Pancreas (tissue), 10 donors: ENCODE measurements at places on chromosomes 11 and 22. TPM values are rescaled to one million over a fixed set of nuclear protein-coding genes. Genes with fewer than 3 reads are reported as not detected.
A peak's percentile ranks its signal among the peaks of the same experiment; 100 is the strongest.

Gene CLDN5
- 5.8 TPM for total RNA-seq

- peak; percentile 22 for DNase-seq
Measured at GRCh38 chr11:12628314-12628713, 45.9 kb upstream of the TEAD1 start.

DNA sequence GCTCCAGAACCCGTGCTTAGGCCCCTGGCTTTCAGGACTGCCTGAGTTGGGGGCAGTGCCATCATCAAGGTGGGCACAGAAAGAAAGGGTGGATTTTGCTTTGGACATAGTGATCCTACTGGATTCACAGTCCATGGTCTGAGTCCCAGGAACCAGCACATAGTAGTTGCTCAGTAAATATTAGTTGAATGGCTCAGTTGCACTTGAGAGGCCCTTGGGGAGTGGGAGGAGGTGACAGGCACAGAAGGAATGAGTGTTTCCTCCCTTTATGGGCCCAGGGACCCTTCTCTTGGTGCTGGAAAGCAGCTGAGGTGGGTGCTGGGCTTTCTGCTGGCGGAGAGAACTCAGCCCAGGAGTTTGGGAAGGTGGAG is 16.6 kb downstream of the ARHGEF17 start:
- DNase-seq = no peak

Gene MRGPRX4
- not detected for total RNA-seq

DNA sequence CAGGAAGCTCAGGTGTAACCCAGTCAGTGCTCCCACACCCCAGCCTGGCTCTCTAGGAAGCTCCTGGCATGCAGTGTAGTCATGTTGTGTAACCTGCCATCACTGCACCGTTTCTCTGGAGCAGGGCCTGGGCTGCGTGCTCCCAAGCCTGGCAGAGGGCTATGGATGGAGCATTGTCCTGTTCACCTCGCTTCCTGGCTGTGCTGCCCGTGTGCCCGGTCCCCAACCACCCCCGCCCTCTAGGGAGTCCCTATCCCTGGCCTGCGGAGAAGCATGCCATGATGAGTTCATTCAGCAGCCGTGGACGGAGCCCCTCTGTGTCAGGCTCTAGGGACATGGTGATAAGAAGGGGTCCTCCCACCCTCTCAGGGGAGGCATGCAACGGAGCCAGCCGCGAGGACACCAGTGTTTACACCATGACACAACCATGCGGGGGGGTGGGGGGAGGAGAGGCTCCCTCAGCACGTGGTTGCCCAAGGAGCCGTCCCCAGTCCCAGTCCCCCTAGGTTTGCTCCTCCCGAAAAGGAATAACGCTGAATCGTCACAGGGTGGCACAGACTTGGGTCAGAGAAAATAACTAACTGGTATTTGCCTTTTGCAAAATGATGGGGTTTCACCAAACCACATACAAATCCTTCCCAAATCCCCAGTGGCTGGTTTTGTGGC is 73.1 kb downstream of the FBLN1 start:
- DNase-seq = no peak

DNA sequence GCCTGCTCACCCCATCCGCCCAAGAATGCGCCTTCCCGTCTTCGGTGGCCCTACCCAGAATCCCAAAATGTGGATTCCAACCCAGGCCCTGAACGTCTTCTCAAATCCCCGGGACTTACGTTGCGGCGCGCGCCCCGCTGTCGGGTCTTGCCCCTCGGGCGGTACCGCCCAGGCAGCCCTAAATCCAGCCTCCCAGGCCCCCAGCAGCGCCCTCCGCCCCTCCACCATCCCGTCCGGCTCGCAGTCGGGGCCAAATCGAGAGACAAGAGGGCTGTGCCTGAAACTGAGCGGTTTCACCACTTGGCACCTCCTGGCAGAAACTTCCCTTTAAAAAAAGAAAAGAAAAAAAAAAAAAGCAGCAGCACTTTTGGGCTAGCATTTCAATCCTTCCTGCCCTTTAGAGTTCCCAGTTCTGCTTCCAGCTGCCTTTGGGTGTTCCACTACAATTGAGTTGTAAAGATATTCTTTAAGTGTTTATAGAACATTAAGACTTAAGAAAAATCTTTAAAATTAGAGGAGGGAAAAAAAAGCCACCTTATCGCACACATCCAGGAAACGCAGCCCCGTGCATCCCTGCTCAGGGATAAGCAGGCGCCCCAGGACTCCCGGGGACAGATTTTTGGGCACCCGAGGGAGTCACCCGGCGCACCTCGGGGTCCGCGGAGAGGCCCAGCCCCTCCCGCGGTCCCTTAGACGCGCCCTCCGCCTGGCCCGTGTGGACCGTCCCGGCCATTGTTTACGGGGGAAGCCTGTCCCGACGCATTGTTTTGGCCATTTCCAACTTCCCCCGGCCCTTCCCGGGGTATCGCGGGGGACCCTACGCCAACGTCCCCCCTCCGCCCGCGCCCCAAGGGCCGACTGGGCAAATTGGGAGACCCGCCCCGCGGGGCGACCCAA is 57.6 kb downstream of the KCNJ4 start:
- DNase-seq = peak; percentile 53

DNA sequence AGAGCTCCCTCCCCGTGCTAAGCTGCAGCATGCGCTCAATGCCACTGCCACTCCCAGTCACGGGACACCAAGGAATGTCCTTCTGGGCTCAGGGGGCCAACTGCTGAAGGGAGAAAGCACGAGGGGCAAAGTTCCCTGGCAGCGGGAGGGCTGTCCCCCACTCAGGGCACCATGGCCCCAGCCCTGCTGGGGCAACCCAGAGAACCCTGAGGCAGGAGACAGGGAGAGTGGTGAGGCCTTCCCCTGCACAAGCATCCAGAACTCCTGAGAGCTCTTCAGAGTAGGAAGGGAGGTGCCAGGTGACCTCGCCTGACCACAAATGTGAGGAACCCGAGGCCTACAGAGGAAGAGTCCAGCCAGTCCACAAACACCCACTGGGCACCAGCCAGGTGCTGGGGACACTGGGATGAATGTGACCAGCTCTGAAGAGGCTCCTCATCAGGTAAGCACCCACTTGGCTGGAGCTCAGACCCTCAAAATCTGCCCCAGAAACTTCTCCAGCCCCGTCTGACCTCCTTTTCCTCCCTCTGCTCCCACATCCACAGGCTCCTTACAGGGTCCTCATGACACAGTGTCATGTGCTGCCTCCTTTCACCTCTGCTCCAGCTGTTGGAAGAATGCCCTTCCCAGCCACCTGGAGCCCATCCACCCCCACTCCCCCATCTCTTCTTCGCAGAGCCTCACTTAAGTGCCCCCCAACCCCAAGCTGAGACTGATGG is 15.6 kb downstream of the GDPD5 start:
- DNase-seq = no peak

- no peak for DNase-seq
Measured at GRCh38 chr11:71327156-71328085, 75.0 kb upstream of the SHANK2 start.
